ENCODE measurements at places on chromosomes 2 and 18. TPM values are rescaled to one million over a fixed set of nuclear protein-coding genes. Genes with fewer than 3 reads are reported as not detected.

DNA sequence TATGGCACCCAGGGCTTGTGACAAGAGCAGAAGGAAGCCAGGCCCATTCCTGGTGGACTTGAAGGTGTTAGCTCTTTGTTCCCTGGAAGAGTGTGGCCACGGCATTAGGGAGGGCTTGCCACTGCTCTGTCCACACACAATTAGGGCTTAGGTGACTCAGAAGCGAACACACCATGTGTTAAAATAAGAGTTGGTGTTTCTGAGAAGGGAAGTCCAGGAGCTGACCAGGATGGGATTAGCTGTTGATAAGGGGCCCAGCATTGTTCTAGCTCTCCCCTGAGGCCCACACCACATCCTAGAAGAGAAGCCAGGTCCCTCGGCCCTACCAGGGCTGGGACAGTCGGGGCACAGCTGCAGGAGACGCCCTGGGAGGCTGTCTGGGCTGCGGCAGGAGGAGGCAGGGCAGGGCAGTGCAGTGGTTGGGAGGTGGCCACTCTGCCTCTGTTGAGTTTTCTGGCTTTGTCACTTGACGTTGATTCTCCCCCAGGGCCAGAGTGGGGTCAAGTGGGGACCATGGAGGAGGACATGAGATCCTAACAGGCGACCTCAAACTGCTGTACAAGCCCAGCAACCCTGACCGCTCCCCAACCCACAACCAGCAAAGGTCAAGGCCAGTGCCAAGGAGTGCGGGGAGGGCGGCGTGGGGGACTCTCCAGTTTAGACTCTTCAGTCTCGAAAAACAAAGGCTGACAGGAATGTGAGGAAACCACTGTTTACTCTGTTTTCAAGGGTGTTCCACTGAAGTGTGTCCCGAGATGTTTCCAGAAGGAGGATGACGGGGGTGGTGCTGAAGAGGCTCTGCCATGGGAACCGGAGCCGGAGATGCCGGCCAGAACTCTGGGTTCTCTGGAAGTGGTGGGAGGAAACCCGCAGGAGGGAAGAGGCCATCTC, 16.8 kb downstream of the GNLY start:
- no peak for DNase-seq

DNA sequence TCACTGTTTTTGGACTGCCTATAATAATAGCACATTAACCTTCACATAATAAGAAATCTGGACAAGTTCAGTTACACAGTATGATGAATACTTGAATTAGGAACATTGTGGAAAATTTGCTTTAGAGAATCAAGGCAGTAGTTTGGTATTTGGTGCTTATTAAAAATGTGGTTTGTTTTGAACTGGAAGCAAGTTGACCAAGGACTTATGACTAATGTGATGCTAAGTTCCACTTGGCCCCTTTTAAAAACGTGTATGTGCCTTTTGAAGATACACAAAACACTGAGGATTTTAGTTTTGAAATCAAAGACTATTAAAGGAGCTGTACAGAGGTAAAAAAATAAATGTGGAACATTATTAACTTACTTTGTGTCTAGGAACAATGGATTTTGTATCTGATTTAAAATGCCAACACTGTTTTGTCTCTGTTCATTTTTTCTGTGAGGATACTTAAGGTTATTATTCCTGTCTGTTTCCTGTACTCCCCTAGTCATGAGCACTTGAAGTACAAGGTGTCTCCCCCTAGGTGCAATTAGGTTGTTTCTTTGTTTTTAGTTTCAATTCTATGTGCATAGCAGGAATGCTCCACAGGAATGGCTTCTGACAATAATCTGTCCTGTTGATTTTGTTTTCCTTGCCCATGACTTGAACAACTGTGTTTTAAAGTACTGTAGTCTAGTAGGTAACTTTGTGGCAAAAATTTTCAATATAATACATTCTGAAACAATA, 49.6 kb upstream of the PTH2R start:
- DNase-seq: no peak

DNA sequence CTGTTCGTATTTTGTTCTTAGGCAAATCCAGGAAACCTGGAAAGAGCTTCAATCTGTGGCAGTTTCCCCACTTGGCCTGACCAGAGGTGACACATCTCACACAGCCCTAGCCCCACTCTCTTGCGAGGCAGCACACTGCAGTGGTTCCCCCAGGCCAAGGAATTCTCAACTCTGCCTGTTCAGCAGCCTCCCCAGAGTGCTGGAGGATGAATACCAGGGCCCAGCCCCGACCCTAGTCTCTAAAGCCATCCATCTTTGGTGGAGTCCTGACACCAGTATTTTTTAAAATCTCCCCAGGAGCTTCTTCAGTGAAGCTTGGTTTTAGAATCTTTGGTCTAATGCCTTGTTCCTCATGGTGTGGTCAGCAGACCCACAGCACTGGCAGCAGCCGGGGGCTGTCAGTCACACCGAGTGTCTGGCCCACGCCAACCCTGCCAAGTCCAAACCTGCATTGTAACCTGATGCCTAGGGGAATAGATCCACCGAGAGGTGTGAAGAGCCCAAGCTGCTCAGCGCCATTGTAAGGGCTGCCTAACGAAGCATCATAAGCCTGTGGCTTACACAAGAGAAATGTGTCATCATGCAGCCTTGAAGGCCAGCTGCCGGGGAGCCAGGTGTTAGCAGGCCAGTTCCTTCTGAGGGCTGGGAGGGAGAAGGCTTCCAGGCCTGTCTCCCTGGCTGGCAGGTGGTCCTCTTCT, 428.7 kb upstream of the ID2 start:
- no peak for DNase-seq

DNA sequence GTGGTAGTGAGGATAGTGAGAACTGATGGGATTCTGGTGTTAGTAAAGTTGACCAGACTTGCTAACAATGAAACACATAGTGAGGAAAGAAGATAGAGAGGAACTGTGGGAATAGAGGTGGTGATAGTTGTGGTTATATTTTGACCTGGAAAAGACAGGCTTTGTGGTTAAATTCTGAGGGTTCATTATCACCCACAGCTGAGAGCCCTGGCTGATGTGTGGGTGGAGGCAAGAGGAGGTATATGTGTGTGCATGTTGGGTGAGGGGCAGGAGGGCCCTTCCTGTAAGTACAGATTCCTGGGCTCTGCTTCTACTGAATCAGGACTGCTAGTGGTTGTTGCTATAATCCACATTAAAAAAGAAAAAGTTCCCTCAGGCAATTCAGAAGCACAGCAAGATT, 26.2 kb upstream of the TMEM163 start:
- DNase-seq: no peak

- DNase-seq: no peak
Measured at GRCh38 chr2:236054621-236055305, 113.4 kb downstream of the GBX2 start.

EHD3 gene
- total RNA-seq: 0.21 TPM

- DNase-seq: no peak
Measured at GRCh38 chr2:134078354-134078753, 175.5 kb upstream of the MGAT5 start.

- no peak for DNase-seq
Measured at GRCh38 chr2:37868866-37869265, 56.2 kb upstream of the RMDN2 start.

TMEM247 gene
- total RNA-seq: not detected

- DNase-seq: no peak
Measured at GRCh38 chr2:239300871-239301735, 99.7 kb downstream of the HDAC4 start.

- DNase-seq: no peak
Measured at GRCh38 chr18:46110406-46110805, 6.2 kb downstream of the HAUS1 start.

GRCh38 chr2:120390381-120391055, 44.6 kb downstream of the INHBB start:
- DNase-seq: no peak

CRIM1 gene
- 4.4 TPM for total RNA-seq

GCA gene
- total RNA-seq: 13.1 TPM

PLEKHB2 gene
- 62.0 TPM for total RNA-seq

DNA sequence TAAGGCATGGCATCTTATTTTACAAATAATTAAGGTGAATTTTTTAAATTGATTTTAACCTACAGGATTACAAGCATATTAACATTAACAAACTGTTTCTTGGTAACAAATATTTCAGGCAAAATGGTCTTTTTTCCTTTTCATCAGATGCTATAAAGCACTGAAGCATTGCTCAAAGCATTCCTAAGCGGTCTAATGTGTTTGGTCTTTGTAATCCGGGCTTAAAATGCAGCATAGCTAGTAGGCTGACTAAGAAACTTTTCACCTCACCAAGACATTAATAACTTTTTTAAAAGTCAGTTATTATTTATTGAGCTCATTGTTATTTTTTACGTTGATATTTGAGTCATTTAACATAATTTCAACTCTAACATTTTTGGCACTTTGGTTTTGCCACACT, 538.8 kb upstream of the SLC39A10 start:
- no peak for DNase-seq

GRCh38 chr2:74099835-74100234, 47.9 kb downstream of the BOLA3 start:
- no peak for DNase-seq

GAREM1 gene
- total RNA-seq: not detected

DNA sequence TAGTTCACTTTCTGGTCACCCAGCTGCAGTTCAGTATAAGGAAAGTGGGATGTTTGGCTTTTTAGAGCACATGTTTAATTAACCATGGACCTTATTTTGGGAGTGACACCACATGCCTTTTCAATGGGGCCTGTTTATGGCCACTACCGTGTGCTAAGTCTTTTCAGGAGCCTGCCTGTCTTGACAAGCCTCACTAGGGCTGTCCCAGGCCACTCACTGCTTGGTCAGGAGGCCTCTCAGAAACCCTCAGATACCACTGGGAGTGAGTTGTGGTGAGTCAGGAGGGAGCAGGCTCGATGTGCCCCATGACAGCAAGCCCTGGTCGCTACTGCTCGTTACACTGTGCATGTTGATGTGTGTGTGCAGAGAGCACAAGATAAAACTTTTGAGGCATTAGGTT, 123.0 kb downstream of the MAP4K4 start:
- DNase-seq: no peak

DNA sequence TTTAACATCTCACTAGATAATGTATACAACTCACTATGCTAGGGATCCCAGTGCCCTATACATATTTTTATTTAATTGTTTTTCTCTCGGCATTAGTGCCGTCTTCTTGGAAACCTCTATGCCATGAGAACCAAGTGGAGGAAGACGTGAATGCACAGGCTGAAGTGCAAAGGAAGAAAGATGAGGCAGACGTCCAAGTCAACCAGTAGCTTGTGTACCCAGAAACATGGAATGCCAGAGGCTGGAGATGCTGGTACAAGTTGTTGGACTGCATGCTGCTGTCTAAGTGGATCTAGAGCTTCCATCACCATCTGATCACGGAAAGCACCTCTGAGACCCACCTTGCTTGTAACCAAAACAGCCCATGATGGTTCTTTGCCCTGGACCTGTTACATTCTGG, 12.5 kb upstream of the GEMIN6 start:
- no peak for DNase-seq

NPC1 gene
- 35.0 TPM for total RNA-seq

TYW5 gene
- 7.5 TPM for total RNA-seq

DNA sequence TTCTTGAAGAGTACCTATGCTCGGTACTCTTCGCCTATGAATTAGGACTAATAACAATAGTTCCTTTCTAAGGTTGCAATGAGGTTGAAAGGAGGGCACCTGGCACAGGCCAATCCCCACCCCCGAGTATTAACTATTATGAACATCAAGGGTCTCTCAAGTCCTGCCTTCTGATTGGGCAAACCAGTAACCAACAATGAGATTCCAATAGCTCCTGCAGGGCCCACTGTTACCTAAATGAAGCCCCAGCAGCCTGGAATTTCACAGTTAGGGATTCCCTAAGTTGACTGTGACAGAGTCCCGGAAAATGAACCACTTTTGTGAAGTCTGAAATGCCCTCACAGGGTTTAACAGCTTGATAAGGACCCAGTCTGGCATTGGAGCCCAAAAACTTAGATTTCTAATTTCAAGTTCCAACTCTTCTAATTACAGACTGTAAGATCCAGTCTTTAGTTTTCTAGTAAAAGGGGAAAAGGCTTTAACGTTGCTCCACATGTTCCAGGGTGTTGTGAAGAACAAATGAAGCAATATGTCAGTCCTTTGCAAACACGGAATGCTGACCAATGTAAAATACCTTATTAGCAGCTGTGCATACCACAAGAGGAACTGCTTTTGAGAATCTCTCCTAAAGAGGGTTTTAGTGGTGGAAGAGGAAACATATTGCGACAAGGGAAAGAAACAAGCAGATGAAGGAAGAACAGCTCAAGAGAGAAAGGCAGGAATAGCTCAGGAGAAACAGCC, 277.7 kb upstream of the MAP2 start:
- no peak for DNase-seq

DNA sequence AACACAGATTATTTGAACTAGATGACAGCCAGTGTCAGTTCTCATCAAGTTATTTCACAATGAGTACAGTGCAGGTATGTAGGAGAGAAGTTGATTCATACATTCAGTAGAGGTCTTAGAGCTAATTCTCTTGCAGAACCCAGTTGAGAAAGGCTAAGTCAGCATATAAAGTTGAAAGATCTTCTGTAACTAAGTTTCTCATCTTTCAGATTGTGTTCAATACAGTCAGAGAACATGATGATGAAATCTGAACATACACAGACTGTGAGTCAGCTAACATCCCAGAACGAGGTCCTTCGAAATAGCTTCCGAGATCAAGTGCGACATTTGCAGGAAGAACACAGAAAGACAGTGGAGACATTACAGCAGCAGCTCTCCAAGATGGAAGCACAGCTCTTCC, 41.9 kb upstream of the LIMS1 start:
- no peak for DNase-seq

GRCh38 chr2:211149731-211150130, 593.3 kb downstream of the CPS1 start:
- no peak for DNase-seq

GRCh38 chr2:234454433-234454832, 42.4 kb downstream of the ARL4C start:
- peak; percentile 58 for DNase-seq

- no peak for DNase-seq
Measured at GRCh38 chr18:58616446-58616845, 12.4 kb downstream of the ALPK2 start.

DAPL1 gene
- not detected for total RNA-seq

MDH1B gene
- 0.55 TPM for total RNA-seq

DNA sequence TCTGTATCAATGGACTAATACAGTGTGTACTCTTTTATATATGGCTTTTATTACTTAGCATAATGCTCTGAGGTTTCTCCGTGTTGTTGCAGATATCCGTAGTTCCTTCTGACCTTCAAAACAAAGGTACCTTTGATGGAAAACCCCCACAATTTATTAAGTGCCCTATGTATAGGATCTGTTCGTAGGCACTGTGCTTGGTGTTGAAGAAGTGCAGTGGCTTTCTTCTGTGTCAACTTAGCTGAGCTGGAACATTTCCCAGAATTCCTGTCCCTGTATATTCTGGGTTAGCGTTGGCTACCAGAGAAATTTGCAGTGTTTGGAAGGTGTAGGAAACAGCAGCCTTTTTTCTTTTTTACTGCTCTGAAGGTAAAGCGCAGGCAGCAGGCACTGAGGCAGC, 56.3 kb upstream of the MSH2 start:
- no peak for DNase-seq

LOXHD1 gene
- total RNA-seq: 0.47 TPM

RAD51AP2 gene
- not detected for total RNA-seq

All from activated CD8-positive, alpha-beta T cell treated with anti-CD3 and anti-CD28 coated beads, Interleukin-2, amount 10 ng/mL, durations not matched to agents 7 days and 5 days (primary cell).